ENCODE measurements at places on chromosomes 12 and 14.

- peak; percentile 45 for DNase-seq
Measured at GRCh38 chr14:77026930-77027537, 1.5 kb downstream of the IRF2BPL start.

DNA sequence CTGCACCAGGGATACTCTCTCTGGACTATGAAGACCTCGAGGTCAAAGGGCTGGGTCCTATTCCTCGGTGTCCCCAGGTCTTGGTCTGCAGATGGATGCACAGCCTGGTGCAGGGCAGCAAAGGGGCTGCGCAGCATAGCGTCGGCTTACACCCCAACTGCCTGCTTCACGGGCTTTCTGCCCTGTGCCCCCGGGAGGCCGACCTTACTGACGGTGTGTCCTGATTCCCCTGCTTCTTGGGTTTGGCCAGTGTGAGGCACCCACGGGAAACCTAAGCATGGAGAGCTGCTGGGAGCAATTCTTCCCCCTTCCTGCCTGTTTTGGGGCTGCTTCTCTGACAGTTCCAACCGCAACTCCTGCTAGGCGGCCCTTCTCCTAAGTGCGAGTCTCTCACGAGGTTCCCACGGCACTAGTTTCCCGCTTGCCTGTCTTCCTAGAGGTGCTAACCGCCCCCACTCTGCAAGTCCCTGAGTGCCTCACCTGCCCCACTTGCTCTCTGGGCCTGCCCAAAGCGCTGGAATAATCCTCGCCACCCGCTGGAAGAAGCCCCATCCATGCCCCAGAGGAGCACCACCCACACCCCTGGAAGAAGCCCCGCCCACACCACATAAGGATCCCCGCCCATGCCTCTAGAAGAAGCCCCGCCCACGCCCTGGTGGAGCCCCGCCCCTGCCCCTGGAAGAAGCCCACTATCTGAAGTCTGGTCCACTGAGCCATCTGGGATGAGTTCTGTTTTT lies 54.0 kb downstream of the PRIMA1 start:
- no peak for DNase-seq

- peak; percentile 33 for DNase-seq
Measured at GRCh38 chr14:23294734-23295561, 7.7 kb downstream of the PPP1R3E start.

GRCh38 chr12:99810718-99811593 lies 163.4 kb downstream of the GARIN6 start:
- DNase-seq: no peak

GRCh38 chr12:102971227-102971626 lies 13.8 kb downstream of the ASCL1 start:
- DNase-seq: no peak

- no peak for DNase-seq
Measured at GRCh38 chr12:3698218-3698974, 54.5 kb downstream of the CRACR2A start.

DNA sequence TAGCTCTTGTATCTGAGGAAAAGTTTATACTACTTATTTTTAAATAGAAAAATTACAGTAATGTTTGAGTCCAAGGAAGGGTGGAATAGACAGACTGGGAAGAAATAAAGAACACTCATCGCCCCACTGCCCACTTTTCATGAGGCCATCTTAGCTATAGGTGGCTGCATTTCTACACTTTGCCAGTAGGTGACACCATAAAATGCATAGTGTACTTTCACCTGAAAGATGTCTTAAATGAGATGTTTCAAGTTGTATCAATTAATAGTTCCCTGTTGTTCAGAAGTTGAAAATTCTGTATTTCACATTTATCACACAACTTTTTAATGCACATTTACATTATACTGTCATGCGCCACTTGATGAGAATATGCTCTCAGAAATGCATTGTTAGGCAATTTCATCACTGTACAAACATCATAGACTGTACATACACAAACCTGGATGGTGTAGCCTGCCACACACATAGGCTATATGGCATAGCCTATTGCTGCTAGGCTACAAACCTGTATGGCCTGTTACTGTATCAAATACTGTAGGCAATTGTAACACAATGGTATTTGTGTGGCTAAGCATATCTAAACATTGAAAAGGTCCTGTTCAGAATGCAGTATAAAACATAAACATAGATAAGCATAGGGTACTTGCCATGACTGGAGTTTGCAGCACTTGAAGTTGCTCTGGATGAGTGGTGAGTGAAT lies 27.6 kb downstream of the PMCH start:
- no peak for DNase-seq

DNA sequence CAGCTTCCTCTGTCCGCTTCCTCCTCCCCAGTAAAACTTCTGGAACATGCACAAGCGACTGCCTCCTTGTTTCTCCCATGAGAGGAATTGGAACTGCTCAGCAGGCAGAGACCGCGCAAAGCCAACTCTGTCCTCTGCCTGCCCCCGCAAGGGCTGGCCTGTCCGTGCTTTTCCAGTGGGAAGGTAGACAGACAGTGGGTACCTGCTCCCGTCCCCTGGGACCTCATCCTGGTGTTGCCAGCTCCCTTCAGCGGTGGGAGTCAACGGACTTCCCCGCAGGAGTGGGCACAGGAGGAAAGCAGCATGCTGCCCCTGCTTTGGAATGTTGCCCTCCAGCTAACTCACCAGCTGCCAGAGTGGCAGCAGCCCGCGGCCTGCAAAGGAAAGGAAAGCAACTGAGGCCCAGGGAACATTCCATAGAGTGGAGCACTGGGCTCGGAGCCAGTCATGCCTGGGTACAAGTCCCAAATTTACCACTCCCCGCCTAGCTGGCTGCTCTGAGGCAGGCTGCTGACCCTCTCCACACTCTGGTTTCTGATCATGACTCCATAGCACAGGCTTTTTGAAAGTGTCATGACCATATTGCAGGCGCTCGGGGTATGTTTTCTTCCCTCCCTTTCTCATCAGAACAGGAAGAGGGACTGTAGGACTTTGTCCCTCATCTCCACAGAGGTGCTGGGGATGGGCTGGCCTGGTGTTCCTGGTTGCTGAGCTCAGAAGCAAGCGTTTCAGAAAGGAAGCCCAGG lies 89.2 kb upstream of the CLMN start:
- DNase-seq: no peak

GRCh38 chr14:49512147-49512551 lies 74.0 kb downstream of the RPS29 start:
- no peak for DNase-seq

DNA sequence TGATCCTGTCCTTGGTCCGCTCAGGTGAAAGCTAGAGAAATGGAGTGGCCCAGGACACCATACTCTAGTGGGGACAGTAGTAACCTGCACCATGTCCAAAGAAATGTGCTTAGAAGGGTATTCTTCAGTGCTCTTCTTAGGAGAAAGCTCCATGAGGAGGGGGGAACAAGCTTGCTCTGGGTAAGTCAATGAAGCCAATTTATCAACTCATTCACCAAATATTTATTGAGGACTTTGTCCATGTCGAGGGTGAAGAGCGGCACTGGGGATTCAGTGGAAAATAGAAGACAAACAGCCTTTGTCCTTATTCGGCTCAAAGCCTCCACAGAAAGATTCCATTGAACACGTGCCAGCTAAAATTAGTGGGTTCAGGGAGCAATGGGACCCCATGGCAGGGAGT lies 677.8 kb downstream of the BCL11B start:
- DNase-seq: no peak

DNA sequence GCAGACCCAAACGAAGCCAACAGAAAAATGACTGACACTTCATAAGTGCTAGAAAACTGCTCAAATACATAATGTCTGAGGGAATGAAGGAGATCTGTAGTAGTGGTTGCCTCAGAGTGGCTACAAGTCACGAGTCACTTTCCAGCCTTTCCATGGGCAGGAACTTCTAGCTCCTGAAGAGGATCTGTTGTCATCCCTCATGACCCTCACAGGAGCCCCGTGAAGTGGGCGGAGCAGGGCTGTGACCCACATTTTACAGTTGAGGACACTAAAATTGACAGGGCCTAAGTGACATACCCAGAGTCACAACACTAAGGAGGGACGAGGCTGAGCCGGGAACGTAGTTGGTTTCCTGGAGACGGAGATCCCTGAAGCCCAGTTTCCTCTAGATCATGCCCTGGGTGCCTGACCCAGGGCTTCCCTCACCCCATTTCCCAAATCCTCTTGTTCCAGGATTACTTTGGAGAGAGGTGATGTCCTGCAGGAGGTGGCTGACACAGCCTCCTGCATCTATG lies 45.8 kb upstream of the P2RX7 start:
- DNase-seq: no peak

GRCh38 chr14:20782280-20782890 lies 1.3 kb downstream of the RNASE6 start:
- DNase-seq: peak; percentile 5

GRCh38 chr12:42809226-42809625 lies 219.7 kb upstream of the PRICKLE1 start:
- no peak for DNase-seq

DNA sequence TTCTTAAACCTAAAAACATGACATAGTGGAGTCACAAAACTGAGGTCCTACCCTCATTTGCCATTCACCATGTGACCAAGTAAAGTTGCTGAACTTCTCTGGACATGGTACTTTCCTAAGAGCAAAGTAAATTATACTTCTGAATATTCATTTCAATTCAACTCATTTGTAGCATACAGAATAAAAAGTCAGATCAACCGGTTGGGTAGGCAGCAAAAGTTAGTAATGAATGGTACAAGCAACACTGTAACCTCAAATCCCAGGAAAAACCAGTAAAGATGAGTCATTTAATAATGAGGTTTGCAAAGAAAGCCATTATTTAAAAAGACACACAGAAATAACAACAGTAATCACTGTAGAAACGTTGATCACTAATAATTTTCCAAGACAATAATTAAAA lies 8.7 kb downstream of the POLE2 start:
- DNase-seq: no peak

GRCh38 chr12:48067250-48067938 lies 38.5 kb downstream of the SENP1 start:
- no peak for DNase-seq

DNA sequence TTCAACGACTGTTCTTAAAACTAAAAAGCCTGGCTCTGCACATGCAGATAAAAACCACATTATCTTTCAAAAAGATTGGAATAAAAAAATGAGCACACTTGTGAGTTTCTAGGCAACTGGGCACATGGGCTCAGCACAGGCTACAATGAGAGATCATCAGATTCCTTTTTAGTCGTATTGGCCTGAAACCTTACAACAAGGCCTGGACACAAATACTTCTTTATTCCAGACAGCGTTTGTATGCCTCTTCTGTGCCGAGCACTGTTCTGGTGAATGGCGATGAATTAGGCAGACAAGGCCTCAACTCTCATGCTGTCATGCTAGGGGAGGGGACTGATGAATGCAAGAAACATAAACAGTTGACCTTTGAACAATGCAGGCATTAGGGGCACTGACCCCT lies 463.0 kb downstream of the AACS start:
- DNase-seq: no peak

DNA sequence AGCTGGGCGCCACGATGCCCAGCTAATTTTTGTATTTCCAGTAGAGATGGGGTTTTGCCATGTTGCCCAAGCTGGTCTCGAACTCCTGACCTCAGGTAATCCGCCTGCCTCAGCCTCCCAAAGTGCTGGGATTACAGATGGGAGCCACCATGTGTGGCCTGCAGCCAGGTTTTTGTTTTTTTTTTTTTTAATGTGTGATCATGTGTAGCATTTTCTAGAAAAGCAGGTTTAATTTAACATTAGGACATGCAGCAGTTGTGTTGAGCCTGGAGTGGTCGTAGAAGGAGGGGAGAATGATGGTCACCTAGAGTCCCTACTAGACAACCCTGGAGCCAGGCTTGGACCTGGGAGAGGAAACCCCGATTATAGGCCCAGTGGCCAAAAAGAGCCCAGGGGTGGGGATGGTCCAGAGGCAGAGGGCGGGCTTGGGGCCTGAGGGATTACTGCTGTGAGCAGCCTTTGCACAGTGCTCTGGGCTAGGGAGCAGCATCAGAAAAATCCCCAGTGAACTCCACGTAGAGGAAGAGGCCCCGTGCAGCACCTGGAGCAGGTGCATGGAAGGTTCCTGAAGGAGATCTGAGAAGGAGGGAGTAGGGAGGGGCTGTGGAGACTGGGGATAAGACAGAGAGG lies 13.6 kb downstream of the DLK1 start:
- no peak for DNase-seq

DNA sequence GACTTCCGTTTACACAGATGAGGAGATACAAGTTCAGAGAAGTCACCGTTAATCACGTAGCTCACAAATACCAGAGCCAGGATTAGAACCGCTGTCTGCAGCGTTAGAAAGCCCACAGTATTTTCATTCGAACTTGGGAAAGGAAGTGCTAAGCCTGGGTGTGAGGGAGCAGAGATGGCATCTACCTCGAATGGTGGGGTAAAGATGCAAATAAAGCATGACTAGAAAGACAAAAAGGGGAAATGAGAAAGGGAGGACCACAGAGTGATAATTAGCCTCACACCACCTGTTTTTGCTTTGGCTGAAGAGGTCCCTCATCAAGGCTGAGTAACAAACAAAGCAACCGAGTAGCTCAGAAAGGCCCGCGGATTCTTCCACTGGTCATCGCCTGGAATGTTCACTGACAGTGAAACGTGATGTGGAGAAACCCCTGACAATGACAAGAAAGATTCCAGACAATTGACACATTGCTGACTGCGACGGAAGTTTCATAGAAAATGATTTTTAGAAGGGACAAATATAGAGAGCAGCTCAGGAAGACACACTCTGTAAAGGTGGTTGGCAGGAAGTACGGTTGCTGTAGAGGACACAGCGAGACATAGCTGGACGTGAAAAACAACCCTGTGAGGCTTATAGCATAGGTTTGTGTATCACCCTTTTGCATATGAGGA lies 31.5 kb upstream of the BHLHE41 start:
- no peak for DNase-seq

- no peak for DNase-seq
Measured at GRCh38 chr12:69545081-69545480, 40.2 kb upstream of the CCT2 start.

DNA sequence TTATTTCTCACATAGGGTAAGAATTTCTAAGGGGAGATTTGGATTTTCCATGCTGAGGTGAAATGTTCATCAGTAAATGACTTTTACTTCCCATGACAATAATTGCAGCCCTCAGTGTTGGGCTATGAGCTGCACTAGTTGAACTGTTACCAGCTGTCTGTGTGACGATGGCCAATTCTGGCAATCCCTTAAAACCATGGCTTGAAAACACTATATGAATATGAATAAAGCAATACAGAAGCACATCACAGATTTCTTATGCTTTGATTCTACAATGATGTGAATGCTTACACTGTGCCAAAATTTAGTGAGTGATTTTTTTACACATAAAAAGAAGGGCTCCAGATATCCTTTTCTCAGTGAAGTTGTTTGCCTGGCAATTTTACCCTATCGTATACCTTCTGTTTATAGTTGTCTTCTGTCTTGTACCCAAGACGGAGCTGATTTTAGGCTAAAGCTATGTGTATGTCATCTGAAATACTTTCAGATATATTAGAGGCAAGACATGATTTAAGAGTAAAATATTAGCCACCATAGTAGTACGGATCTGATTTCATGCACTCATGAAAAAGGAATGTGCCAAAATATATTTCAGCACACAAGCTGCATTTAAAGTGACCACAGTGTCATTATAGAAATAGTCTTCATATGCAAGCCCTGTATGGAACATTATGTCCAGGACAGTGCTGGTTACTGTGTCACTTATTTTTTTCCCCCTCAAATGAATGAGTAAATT lies 52.0 kb downstream of the SLC38A4 start:
- no peak for DNase-seq

- DNase-seq: no peak
Measured at GRCh38 chr12:46659824-46660223, 166.0 kb downstream of the SLC38A4 start.

GRCh38 chr12:68532204-68532886 lies 78.4 kb upstream of the RAP1B start:
- DNase-seq: no peak

- peak; percentile 27 for DNase-seq
Measured at GRCh38 chr14:61860294-61860918, 98.2 kb downstream of the SNAPC1 start.
